AG20443 (cell line): ENCODE measurements at places on chromosomes 2 and 18.

DNA sequence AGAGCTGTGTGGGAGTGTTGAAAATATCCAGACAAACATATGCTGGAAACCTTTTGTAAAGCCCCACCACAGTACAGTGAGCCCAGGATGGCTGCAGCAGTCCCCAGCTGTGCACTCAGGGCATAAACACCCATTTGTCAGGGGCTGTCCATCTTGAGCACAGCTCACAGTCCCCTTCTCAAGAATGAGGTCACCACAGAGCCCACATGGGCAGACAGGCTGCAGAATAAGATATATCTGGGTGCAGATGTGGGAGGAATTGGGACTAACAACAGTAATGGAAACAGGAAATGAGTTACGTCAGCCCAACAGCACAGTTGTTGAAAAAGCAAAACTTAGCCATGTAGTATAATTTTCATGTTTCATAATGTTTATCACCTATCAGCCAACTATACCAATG, 219.6 kb downstream of the ETAA1 start:
- peak; percentile 17 for DNase-seq

DNA sequence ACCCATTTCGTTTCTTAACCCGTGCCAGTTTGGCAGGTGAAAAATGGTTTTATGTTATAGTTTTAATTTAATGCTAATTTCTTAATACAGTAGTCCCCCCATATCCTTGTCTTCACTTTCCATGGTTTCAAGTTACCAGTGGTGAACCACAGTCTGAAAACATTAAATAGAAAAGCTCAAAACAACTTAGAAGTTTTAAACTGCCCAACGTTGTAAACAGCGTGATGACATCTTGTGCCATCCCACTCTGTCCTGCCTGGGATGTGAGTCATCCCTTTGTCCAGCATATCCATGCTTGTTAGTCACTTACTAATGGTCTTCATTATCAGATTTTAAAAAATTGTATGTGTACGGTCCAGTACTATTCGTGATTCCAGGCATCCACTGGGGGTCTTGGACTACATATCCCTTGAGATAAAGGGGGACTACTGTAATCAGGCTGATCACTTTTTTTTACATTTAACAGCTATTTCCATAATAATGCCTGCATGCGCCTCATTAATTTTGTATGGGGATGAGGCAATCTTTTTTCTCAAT, 31.9 kb downstream of the SLC66A3 start:
- DNase-seq = peak; percentile 46

DNA sequence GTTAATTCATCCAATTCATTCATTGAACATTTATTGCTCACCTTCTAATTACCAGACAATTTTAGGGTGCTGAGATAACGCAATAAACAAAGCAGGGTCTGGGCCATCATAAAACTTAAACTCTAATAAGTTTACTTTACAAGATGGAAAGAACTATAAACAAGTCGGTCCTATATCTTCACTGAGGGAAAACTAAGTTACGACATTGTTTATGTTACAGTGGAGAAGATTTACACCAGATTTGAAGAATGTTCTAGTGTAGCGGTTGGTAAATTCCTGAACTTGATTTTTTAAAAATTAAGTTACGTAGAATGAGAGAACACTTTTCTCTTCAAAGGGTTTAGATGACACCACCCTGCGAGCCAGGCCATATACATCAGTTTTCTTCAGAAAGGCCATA, 20.7 kb upstream of the FRZB start:
- DNase-seq = no peak

- no peak for DNase-seq
Measured at GRCh38 chr2:16218625-16219024, 278.3 kb downstream of the MYCN start.

DNA sequence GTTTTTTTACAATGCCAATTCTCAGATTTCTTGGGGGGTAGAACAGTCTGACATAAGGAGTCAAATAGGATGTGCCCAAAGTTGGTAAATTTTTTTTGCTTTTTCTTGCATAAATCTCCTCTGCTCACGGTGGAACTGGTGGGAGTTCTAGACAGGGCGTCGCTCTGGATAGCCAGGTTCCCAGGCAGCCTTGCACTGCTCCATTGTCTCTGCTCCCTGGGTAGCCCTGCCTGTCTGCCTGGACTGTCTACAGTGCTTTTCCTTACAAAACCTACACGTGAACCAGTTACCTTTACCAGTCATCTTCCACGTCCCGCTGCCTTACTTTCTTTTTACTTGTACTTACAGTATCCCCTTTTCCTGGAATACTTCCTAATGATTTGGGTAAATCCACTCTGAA, 117.1 kb downstream of the ZNF407 start:
- no peak for DNase-seq

DNA sequence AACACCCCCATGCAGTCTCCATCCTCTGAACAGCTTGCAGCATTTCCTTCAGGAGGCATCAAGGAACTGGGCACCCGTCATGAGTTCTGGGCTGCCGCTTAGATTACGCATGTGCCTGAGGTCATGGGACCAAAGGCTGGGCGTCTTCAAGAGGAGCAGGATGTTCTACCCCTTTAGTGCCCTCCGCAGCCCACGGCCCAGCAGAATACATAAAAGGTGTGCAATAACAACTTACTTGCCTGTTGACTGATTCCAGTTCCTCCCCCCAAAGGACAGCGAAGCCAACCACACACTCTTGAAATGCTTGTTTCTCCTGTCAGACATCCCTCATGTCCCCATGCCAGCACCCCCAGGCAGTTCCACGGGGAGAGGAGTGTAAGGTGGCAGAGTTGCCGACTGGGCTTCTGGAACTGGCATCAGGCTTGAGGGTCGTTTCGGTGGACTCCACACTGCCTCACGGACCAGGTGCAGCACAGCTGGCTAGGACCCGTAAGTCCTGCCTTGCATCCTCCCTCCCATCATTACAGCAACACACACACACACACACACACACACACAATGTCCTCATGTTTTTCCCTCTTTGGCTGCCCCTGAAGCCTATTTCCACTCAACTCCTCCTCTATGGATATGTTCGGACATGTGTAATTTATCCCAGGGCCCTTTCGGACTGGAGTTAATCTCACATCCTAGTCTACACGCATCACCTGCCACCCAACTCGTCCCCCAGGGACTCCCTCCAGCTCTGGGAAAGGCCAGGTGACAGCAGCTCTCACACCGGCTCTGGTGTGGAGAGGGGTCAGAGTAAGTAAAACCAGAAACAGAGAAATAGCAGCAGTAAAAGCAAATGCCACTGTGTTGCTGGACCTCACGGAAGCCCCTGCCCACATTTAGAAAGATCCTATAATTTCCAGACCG, 200.7 kb downstream of the BCL11A start:
- DNase-seq = no peak

- DNase-seq = no peak
Measured at GRCh38 chr2:18284331-18284730, 276.1 kb downstream of the RDH14 start.

DNA sequence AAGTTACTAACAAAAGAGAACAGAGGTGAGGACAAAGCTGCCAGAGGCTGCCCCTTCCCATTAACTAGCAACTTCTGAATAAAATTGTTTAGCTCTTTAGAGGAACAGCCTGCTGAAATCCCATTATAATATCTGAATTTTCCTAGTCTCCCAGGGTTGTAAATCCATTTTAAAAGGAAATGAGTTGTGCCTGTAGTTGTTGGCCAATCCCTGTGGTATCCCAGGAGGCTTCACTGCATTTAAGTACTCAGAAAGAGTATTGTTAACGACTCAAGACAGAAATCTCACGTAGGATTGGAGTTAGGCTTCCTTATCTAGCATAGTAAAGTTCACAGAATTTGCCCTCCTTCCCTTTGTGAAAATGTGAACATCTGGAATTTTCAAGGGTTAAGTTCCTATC, 8.9 kb downstream of the LAPTM4A start:
- DNase-seq = no peak

GRCh38 chr18:50569930-50570329, 10.0 kb downstream of the MAPK4 start:
- DNase-seq = no peak

GRCh38 chr2:148653437-148653836, 8.9 kb downstream of the EPC2 start:
- DNase-seq = no peak

DNA sequence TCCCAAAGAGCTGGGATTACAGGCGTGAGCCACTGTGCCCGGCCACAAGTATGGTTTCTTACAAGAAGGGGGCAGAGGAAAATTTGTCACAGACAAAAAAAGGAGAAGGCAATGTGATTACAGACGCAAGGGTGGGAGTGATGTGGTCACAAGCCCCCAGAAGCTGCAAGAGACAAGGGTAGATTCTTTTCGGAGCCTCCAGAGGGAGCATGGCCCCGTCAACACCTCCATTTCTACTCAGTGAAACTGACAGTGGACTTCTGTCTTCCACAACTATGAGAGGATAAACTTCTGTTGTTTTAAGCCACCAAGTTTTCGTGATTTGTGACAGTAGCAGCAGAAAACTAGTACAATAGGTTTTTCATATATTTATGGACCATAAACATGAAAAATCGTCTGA, 2.1 kb upstream of the TCF7L1 start:
- DNase-seq = peak; percentile 24

DNA sequence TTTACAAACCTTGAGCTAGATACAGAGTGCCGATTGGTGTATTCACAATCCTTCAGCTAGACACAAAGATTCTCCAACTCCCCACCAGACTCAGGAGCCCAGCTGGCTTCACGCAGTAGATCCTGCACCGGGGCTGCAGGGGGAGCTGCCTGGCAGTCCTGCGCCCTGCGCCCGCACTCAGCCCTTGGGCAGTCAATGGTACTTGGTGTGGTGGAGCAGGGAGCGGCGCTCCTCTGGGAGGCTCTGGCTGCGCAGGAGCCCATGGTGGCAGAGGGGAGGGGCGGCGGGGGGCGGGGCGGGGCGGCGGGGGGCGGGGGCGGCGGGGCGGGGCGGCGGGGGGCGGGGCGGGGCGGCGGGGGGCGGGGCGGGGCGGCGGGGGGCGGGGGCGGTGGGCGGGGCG, 923.4 kb downstream of the SOCS6 start:
- no peak for DNase-seq

DNA sequence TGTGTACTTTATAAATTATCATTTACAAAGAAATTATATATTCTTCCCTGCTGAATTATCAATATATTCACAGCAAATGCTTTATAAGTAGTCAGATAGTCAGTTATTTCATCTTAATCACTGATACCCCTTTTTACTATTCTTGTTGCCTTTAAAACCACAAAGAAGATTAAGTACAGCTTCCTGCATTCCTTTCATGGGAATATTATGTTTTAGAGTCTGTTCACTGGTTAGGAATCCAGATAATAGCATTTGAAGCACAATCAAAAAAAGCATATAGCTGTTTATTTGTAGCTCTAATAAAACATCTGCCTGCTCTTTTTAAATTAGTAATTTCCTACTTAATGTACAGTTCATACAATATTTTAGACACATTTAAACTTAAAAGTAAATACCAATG, 508.9 kb downstream of the FBXO15 start:
- no peak for DNase-seq
